Uterus (tissue), 4 donors: ENCODE measurements at places on chromosomes 12 and 14. TPM values are rescaled to one million over a fixed set of nuclear protein-coding genes. Genes with fewer than 3 reads are reported as not detected.

DNA sequence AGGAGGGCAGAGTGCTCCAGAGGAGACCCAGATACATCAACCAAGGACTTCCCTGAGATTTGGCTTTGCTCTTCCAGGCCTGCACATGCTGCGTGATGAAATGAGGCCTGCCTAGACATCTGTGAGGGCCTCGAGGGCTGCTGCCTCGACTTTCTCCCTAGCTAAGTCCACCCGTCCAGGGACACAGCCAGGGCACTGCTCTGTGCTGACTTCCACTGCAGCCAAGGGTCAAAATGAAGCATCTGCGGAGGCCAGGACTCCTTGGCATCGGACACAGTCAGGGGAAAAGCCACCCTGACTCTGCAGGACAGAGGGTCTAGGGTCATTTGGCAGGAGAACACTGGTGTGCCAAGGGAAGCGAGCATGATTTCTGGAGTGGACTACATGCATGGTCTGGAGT, 10.7 kb downstream of the SLC25A47 start:
- no peaks in the 10 kb centered on the region for H3K36me3 ChIP-seq
- H3K27me3 ChIP-seq: no peaks in the 10 kb centered on the region
- H3K4me1 ChIP-seq: no peaks in the 10 kb centered on the region
- H3K27ac ChIP-seq: no peak overlapping the region

C1QL4 gene
- not detected for total RNA-seq

OTOGL gene
- 1.6 TPM for total RNA-seq

TSHR gene
- total RNA-seq: 0.73 TPM
